Spinal cord (tissue), 10 donors: ENCODE measurements at places on chromosomes 4 and X.

DNA sequence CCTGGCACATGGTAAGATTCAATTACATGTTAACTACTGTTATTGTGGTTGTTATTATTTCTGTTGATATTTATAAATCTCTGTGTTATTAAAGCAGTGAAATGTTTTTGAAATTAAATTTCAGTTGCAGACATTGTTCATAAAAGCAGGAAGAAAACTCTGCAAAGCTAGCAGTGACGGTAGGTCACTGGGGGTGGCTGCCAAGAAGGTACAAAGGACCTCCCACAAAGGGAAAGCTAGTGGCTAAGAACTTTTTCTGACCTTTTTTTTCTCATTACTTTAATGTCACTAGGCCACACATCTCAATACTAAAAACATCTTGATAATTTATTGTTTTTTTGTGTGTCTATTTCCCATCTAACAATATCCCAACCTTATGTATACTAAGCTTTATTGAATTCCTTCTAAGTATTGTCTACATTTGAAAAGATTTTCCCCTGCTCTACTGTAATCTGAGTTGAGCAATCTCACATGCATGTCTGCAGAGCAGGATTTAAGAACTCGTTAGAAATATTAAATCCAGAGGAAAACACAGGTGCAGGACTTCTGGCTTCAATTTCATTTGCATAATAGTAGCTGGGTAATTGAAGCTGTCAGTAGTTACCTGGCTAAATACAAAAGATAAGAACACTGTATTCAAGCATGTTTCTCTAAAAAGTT is 197.3 kb downstream of the CFAP299 start:
- H3K27ac ChIP-seq: no peak overlapping the region
- DNase-seq: no peak
- no peak overlapping the region for H3K4me3 ChIP-seq
- no peaks in the 10 kb centered on the region for H3K27me3 ChIP-seq
- H3K4me1 ChIP-seq: no peaks in the 10 kb centered on the region

DNA sequence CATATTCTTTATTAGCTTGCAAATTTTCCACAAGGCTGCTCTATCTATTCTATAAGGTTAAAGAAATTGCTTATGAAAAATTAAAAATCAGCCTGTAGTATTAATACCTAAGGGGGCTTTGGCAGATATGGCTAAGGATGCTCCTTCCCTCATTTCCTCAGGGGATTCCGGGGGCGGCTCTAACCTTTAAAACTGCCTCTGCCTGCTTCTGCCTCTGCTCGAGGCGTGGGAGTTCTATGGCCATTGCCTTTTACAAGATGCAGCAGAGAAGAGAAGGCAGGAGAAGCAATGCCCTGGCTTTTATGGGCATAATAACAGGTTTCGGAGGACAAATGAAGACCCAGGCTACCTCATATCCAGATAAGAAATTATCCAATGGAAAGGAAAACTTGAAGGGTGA is 8.6 kb upstream of the CDKN2AIP start:
- H3K4me1 ChIP-seq: no peaks in the 10 kb centered on the region
- H3K36me3 ChIP-seq: no peaks in the 10 kb centered on the region
- no peak for DNase-seq
- no peak overlapping the region for H3K27ac ChIP-seq
- no peak overlapping the region for H3K4me3 ChIP-seq

DNA sequence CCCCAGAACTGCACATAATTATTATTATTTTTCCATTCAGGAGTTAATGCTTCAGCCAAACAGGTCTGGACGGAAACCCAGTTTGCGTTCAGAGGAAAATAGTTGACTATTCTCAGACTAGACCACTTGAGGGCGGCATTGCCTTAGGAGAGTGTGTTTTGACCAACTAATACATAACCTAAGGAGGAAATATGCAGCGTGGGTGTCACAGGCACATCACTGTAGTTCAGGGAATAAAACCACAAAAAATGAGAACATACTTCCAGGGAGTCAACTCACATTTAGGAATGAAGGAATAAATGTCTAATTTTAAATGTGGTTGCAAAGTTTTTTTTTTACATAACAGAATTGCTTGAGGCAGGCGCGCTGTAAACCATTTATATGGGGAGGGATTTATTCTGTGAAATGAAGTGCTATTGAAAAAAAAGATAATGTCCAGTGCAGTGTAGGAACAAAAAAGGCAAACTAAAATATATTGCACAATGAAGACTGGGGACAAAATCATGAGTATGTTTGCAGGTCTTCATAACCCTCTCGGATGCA is 93.3 kb downstream of the SYNPO2 start:
- no peaks in the 10 kb centered on the region for H3K27me3 ChIP-seq
- H3K27ac ChIP-seq: no peak overlapping the region
- no peaks in the 10 kb centered on the region for H3K4me1 ChIP-seq
- no peaks in the 10 kb centered on the region for H3K36me3 ChIP-seq
- no peak overlapping the region for H3K4me3 ChIP-seq

DNA sequence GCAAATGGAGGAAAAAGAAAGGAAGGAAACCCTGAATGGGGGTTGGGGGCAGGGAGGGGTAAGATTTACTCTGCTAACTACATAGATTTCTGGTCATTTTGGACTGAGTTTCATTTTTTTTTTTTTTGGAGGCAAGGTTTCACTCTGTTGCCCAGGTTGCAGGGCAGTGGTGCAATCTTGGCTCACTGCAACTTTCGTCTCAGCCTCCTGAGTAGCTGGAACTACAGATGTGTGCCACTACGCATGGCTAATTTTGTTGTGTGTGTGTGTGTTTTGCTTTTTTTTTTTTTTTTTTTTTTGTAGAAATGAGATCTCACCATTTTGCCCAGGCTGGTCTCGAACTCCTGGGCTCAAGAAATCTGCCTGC is 223.5 kb downstream of the APBB2 start:
- H3K27me3 ChIP-seq: no peaks in the 10 kb centered on the region
- no peaks in the 10 kb centered on the region for H3K36me3 ChIP-seq
- H3K4me1 ChIP-seq: peaks cover 4% of the 10 kb centered on the region
- H3K4me3 ChIP-seq: no peak overlapping the region
- no peak for DNase-seq

- H3K27ac ChIP-seq: no peak overlapping the region
- peaks cover 13% of the 10 kb centered on the region for H3K36me3 ChIP-seq
- DNase-seq: no peak
- H3K4me3 ChIP-seq: peak overlapping the region; percentile 28
- peaks cover 12% of the 10 kb centered on the region for H3K4me1 ChIP-seq
These were observed 11.7 kb downstream of the RPL9 start for GRCh38 chr4:39446842-39447573.

DNA sequence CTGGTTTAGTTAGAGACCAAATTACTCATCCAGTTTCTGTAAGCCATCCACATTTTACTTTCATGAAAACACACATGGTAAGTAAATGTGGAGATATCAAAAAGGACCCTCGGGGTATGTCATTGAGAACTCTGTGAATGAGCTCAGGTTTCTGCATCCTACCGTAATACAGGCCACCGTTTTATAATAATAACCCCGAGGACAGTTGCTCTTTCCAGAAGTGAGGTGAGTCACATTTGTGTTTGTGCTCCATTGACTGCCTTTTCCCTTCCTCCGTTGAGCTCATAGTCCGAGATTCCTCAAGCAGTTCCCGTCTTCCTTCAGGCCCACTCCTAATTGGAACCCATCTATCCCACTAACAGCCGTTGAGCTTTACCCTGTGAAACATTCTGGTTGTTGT is 95.3 kb downstream of the GRID2 start:
- H3K27me3 ChIP-seq: no peaks in the 10 kb centered on the region
- no peak overlapping the region for H3K27ac ChIP-seq
- no peak overlapping the region for H3K4me3 ChIP-seq
- no peaks in the 10 kb centered on the region for H3K36me3 ChIP-seq

DNA sequence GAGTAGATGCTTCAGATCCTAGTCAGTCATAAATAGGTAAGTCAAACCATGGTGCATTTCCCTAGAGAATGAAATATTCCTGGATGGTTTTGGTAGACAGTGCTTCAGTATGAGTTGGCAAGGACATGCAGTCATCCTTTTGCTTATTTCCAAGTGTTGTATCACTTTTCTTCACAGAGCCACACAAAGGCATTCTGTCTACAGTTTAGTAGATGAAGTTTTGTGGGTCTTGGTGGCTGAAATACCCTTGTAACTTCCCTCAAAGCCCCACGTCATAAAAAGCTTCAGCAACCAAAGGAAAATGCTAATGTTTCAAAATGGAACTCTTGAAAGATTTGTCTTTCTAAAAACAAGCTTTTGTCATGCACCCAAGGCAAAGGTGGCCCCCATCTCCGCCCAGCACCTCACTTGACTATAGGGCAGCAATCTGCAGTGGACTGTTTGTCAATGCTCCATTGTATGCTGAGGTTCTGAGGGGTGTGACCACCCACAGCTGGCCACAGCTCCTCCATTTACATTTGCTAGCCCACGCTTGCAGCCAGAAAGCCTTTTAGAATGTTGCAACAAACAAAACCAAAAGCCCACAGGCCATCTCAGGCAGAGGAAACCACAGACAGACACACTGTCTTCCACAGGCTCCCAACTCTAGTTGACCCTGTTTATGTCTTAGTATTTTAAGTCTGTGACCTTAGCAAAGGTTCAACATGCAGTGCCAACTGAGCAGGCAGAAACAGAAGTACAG is 87.1 kb upstream of the FAM9C start:
- no peaks in the 10 kb centered on the region for H3K36me3 ChIP-seq
- no peak overlapping the region for H3K27ac ChIP-seq
- H3K4me3 ChIP-seq: no peak overlapping the region
- peaks cover 3% of the 10 kb centered on the region for H3K27me3 ChIP-seq
- H3K4me1 ChIP-seq: no peaks in the 10 kb centered on the region

DNA sequence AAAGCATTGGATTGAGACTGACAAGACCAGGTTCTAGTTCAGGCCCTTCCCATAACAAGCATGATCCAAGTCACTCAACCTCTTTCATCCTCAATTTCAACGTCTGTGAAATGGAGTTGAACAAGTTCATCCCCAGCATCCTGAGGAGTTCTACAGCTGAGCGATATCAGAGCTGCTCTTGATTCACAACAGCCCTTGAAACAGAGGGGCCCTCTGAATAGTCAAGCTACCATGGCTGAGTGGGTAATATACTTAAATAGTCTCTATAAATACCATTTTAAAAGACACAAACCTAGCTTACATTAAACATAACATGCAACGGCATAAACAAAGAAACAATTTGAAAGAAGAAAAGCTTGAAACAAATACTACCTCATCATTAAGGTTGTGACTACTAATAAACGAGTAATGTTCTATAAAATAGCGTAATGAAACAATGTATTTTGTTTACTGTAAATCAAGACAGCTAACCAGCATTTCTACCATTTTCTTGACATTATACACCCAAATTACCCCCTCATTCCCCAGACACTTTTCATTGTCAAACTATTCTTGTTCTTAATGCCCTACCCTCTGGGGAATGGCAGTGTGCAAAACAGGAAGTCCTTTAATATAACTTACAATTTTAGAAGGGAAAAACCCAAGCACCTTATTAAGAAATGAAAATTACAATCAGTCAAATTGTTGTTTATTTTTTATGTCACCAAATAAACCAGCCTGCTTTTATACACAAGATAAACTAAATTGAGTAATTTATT is 202.3 kb downstream of the PARM1 start:
- no peaks in the 10 kb centered on the region for H3K27me3 ChIP-seq
- H3K4me1 ChIP-seq: no peaks in the 10 kb centered on the region
- DNase-seq: no peak
- H3K36me3 ChIP-seq: no peaks in the 10 kb centered on the region
- H3K27ac ChIP-seq: no peak overlapping the region
- H3K4me3 ChIP-seq: no peak overlapping the region

- no peak overlapping the region for H3K4me3 ChIP-seq
- H3K27me3 ChIP-seq: peaks cover 11% of the 10 kb centered on the region
- no peaks in the 10 kb centered on the region for H3K36me3 ChIP-seq
- no peak overlapping the region for H3K27ac ChIP-seq
- no peak for DNase-seq
- no peaks in the 10 kb centered on the region for H3K4me1 ChIP-seq
These were observed 47.0 kb downstream of the KLHL15 start for GRCh38 chrX:23980011-23980441.
